ENCODE measurements at places on chromosomes 5 and 9. TPM values are rescaled to one million over a fixed set of nuclear protein-coding genes. Genes with fewer than 3 reads are reported as not detected.

DNA sequence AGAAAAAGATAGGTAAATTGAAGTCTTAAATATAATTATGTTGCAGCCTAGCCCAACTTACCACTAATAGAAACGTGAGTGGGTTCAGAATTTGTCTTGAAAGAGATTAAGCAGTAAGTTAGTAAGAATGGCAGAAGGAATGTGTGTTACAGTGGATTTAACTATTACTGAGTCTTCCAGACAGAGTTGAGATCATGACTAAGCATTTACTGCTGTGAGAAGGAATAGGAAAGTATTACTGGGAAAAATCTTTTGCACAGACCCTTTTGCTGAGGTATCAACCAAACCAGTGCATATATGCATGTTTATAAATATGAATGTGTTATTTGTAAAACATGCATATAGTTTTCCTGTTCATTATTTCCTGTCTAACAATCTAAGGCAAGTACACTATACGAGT lies 112.8 kb upstream of the EFNA5 start:
- H3K27ac ChIP-seq = no peak overlapping the region
- no peaks in the 10 kb centered on the region for H3K36me3 ChIP-seq
- H3K4me1 ChIP-seq = no peaks in the 10 kb centered on the region
- no peak for DNase-seq
- no peak overlapping the region for H3K4me3 ChIP-seq

DNA sequence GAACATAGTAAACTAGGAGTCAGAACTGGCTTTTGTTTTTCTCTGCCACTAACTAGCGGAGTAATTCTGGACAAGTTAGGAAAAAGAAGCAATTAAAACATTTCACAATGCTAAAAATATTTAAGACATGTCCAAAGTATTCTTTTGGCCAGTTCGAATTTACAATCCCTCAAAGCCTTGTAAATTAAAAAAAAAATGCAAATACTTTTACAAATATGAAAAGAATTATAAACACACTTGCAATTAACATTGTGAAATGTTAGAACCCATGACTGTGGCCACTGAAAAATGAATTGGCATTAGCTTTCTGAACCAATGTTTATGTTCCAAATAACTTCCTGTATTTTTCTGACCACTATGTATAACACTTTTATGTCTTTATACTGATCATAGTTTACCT lies 2.2 kb downstream of the RAD1 start:
- H3K4me1 ChIP-seq = 0 out of 2 replicates have a peak, but pooled peaks cover 2% of the 10 kb centered on the region
- DNase-seq = no peak
- no peaks in the 10 kb centered on the region for H3K27me3 ChIP-seq
- H3K4me3 ChIP-seq = no peak overlapping the region
- H3K36me3 ChIP-seq = peaks cover 7% of the 10 kb centered on the region

- H3K36me3 ChIP-seq = no peaks in the 10 kb centered on the region
- peak; percentile 84 for DNase-seq
- peak within 1 kb of the TSS; percentile 3 for H3K27ac ChIP-seq
- peaks cover 11% of the 10 kb centered on the region for H3K4me1 ChIP-seq
Observed at GRCh38 chr5:150412319-150413175, at the start of gene CD74. Gene CD74, minus strand, starts transcription at chr5:150412910. Its CDS starts 161 bp downstream, at chr5:150412749.

DNA sequence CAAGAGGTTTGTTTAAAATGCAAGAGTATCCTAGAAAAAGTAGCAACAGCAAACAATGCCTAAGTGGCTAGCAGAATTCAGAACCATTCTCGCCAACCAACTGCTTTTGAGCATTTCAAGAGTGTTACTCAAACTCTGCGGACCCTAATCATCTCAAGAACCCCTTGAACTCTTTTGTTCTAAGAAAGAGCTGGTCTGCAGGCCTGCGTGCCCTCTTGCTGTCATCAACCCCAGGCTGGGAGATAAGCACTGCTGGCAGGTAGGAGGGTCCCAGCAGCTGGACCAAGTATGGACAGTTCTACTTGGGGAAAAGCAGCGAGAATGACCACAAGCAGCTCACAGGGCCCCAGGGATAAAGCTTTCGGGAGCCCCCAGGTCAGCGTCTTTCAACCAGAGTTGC lies 38.3 kb downstream of the MYO10 start:
- no peaks in the 10 kb centered on the region for H3K27me3 ChIP-seq
- DNase-seq = no peak
- H3K36me3 ChIP-seq = no peaks in the 10 kb centered on the region
- H3K4me3 ChIP-seq = no peak overlapping the region

GRCh38 chr5:100852051-100852450 lies 51.0 kb downstream of the ST8SIA4 start:
- no peaks in the 10 kb centered on the region for H3K27me3 ChIP-seq
- H3K27ac ChIP-seq = no peak overlapping the region
- no peaks in the 10 kb centered on the region for H3K36me3 ChIP-seq
- no peak for DNase-seq
- no peaks in the 10 kb centered on the region for H3K4me1 ChIP-seq
- no peak overlapping the region for H3K4me3 ChIP-seq

GRCh38 chr9:137045294-137046087 lies 486 bp downstream of the NPDC1 start:
- DNase-seq = no peak
- H3K36me3 ChIP-seq = no peaks in the 10 kb centered on the region
- H3K27me3 ChIP-seq = peaks cover 17% of the 10 kb centered on the region
- no peak overlapping the region for H3K27ac ChIP-seq

DNA sequence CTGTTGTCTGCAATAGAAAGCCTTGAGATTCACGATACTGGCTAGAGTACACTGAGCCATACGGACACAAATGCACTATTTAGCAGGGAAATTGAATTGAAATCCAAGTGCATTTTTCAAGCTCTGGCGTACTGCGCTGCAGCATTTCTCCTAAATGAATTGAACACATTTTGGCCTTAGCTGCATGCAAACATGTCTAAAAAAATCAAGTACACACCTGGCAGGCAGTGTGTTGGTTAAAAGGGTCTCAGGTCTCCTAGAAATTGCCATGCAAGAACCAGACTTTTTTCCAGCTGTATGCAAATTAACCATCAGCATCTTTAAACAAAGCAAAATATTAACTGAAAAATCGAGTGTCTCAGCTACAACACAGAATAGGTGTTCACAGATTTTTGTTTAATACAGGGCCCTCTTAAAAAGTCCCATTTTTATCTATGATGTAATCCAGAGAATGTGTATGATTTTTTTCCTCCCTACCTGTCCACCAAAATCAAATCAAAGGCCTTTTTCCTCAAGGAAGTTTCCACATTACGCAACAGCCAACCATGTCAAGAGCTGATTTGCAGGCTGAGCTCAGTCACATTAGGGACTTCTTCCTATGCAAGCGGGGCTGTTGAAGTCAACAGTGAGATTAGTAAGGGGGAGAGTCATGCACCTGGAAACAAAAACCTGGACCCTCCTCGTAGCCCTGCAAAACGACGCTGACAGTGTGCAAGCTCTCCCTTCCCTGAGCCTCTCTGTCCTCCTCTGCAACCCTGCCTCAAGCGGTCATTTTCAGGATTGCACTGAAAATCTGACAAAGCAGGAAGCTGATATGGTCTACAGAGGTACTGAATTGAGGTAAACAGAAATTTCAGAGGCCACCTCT lies 14.1 kb upstream of the SFXN1 start:
- no peak overlapping the region for H3K4me3 ChIP-seq
- peak; percentile 87 for DNase-seq
- no peaks in the 10 kb centered on the region for H3K4me1 ChIP-seq
- no peaks in the 10 kb centered on the region for H3K36me3 ChIP-seq
- H3K27me3 ChIP-seq = no peaks in the 10 kb centered on the region

- DNase-seq = no peak
- no peak overlapping the region for H3K27ac ChIP-seq
- H3K4me1 ChIP-seq = no peaks in the 10 kb centered on the region
- no peaks in the 10 kb centered on the region for H3K27me3 ChIP-seq
- no peak overlapping the region for H3K4me3 ChIP-seq
Observed at GRCh38 chr5:142484821-142485387, 160.1 kb upstream of the SPRY4 start.

DNA sequence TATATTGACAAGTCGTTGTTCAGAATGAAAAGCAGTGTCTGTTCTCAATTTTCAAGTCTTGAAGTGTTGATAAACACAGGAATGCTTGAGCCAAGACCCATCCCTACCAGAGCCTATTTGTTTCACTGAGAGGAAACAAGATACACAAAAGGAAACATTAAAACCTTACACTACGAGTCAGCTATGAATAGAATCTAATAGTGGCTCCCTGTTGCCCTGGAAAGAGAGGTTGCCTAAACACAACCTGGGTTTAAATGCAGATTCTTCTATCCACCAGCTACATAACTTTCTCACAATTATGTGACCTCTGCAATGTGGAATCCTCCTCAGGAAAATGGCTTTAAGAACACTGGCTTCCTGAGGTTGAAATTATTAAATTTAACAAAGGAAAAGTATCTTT lies 29.1 kb upstream of the BNC2 start:
- H3K4me3 ChIP-seq = no peak overlapping the region
- DNase-seq = no peak
- H3K4me1 ChIP-seq = no peaks in the 10 kb centered on the region
- H3K36me3 ChIP-seq = no peaks in the 10 kb centered on the region
- H3K27me3 ChIP-seq = no peaks in the 10 kb centered on the region

DNA sequence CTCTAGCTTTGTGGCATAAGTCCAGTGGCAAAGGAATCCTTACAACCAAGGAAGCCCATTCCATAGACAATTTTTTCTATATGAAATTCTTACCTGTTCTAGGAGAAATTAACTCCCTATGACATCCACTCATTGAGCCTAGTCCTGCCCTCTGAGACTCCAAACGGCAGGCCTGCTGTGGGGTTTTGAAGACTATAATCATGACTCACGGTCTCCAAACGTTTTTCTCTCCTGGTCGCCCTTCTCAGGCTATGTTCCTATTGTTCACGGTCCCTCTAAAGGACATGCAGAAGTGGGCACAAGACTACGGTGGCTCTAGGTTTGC lies 611 bp downstream of the EXOSC3 start:
- peak overlapping the region; percentile 90 for H3K4me3 ChIP-seq
- peak overlapping the region; percentile 82 for H3K27ac ChIP-seq
- no peaks in the 10 kb centered on the region for H3K27me3 ChIP-seq
- no peak for DNase-seq

- H3K27me3 ChIP-seq = no peaks in the 10 kb centered on the region
- H3K27ac ChIP-seq = no peak overlapping the region
- no peaks in the 10 kb centered on the region for H3K4me1 ChIP-seq
- H3K36me3 ChIP-seq = no peaks in the 10 kb centered on the region
- H3K4me3 ChIP-seq = no peak overlapping the region
Observed at GRCh38 chr5:23864786-23865185, 357.4 kb downstream of the PRDM9 start.

DNA sequence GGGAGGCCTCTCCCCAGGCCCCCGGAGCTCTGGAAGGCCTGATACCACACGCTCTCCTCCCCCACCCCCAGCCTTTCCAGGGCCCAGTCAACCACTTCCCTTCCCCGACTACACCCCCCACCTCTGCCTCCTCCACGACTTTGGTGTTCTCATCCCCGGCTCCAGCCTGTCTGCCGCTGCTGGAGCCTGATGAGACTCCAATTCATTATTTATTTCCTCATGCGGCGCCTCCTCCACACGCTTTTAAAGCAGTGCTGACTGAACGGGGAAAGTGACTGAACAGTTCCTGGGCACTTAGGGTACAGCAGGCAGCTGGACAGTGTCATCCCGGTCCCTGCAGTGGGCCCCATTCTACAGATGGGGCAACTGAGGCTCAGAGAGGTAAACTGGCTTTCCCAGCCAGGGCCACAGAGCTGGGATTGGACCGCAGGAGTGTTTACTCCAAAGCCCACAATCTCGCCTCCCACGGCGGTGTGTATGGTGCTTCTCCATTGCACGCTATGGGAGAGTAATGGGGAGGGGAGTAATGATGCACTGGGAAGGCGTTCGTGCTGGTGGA lies 15.9 kb upstream of the RPL26L1 start:
- H3K27me3 ChIP-seq = no peaks in the 10 kb centered on the region
- peaks cover 4% of the 10 kb centered on the region for H3K36me3 ChIP-seq
- peaks cover 15% of the 10 kb centered on the region for H3K4me1 ChIP-seq
- no peak overlapping the region for H3K27ac ChIP-seq
- DNase-seq = no peak

GRCh38 chr5:164054461-164054860 lies 549.0 kb downstream of the MAT2B start:
- H3K27ac ChIP-seq = no peak overlapping the region
- DNase-seq = no peak
- H3K4me1 ChIP-seq = no peaks in the 10 kb centered on the region
- no peaks in the 10 kb centered on the region for H3K27me3 ChIP-seq

GRCh38 chr9:117092582-117092981 lies 322.3 kb downstream of the ASTN2 start:
- no peak for DNase-seq
- H3K4me3 ChIP-seq = no peak overlapping the region
- H3K27me3 ChIP-seq = no peaks in the 10 kb centered on the region
- peaks cover 6% of the 10 kb centered on the region for H3K4me1 ChIP-seq
- peak overlapping the region; percentile 34 for H3K27ac ChIP-seq

DNA sequence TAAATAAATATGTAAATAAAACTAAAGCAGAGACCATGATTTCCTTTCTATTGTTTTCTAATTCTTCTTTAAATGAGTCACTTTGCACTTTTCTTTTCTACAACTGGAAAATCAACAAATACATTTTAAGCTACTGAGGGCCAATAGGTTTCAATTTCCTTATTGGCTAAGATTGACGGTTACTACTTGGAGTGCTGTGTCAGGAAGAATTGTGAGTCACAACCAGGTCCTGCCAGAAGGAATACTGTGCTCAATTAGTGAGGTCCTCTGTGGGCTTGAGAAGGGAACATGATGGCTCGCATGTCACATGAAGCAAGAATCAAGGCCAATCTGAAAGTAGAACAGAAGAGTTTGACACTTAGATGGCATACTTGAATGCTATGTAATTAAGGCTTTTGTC lies 110.8 kb downstream of the HMHB1 start:
- no peak overlapping the region for H3K27ac ChIP-seq
- H3K36me3 ChIP-seq = no peaks in the 10 kb centered on the region

DNA sequence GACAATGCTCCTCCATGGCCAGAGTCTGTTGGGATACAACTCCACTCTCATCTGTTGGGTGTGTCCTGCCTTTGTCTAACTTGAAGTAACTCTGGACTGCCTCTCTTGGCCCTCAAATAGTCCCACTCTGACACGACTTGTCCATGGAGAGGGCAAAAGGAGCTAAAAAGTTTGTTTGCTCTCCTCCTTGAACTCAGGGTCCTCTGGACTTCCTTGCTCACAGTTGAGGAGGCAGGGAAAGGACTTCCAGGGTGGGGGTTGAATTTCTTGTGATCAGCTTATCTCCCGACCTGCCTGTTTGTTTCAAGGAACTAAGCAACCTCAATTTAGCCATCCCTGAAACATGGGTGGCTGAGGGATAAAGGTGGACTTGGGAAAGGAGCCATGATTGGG lies 11.7 kb downstream of the DNAJB5 start:
- H3K27ac ChIP-seq = no peak overlapping the region
- H3K36me3 ChIP-seq = peaks cover 15% of the 10 kb centered on the region

- peaks cover 5% of the 10 kb centered on the region for H3K4me1 ChIP-seq
- H3K27me3 ChIP-seq = no peaks in the 10 kb centered on the region
- no peak overlapping the region for H3K4me3 ChIP-seq
Observed at GRCh38 chr5:170523142-170523551, 19.3 kb downstream of the KCNIP1 start.

Gene FRMD3
- polyA plus RNA-seq = 0.15 TPM

Gene GGTA1
- polyA plus RNA-seq = not detected

Gene C9orf50
- not detected for polyA plus RNA-seq

Gene NOP16
- polyA plus RNA-seq = 49.7 TPM

Gene EQTN
- 0.23 TPM for polyA plus RNA-seq

Gene BARHL1
- not detected for polyA plus RNA-seq

Gene LCN10
- polyA plus RNA-seq = 2.6 TPM

Gene HTR1A
- polyA plus RNA-seq = 6.5 TPM

Gene CACNA1B
- polyA plus RNA-seq = 1.5 TPM

Gene MLANA
- not detected for polyA plus RNA-seq

All from H1 (cell line).